GM12892 (cell line): ENCODE measurements at places on chromosomes 16 and 17.

DNA sequence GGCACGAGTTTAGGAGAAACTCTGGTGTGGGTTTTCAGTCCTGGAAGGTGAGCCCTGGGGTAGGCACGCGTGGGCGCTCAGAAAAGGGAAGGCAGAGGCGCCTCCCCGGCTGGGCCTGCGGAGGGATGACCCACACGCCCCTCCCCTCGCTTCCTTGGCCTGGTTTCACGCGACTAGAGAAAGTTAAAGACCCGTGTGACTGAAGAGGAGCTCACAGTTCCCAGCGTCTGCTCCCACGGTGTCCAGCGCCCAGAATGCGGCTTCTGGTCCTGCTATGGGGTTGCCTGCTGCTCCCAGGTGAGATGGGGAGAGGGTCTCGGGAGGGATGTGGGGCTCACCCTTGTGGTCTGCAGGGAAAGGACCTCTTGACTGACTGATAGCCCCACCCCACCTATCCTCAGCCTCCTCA is at the start of gene CD300LG:
Gene CD300LG (plus strand): TSS at position 214 of the 409 bp plus-strand sequence. CDS start 41 bp downstream, at position 255.
- DNase-seq = no peak

DNA sequence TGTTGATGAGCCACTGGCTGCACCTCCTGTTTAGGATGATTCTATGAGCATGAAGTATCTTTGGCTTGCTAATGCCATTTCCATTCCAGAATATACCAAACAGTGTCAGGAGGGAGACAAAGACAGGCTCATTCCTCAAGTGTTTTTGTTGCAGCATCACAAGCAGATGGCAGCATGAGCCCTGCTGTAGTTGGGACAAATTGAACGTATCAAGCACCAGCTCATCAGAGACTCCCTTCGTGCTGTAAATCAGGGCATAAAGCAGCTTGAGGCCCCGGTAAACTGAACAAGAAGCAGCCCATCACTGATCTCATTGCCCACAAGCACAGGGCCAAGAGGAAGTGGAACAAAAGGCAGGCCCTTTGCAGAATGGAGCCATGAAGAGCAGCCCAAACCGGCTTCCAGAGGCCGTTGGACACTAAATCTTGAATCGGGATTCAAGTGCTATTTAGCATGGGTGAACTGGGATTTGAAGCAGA is 45.9 kb upstream of the HS3ST3A1 start:
- DNase-seq = no peak

DNA sequence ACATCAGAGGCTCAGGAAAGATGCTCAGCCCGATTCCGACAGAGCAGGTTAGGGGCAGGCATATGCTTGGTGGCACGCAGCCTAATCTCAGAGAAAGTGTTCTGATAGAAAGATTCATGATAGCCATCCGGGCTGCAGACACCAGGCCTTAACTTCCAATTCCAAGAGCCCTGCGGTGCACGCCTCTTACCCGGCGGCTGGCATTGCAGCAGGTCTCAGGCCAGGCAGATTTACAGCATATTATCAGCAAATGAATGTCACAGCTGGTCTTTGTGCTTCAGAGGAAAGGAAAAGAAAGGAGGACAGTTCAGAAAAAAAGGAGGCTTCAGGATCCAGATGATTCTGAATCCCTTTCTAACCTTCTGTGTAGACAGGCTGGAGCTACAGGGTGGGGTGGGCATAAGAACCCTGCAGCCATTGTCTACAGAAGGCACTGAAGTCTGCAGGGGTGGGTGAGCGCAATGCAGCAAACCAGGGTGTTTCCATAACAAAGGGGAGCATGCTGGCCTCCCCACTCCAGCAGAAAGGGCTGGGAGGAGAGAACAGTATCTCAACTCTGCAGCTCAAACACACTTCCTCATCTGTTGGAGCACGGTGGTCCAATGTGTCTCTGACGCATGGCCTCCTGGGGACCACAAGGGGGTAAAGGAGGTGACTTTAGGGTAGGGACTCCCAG is 277.4 kb upstream of the XYLT1 start:
- DNase-seq = no peak

GRCh38 chr16:86122681-86123342 is 223.8 kb downstream of the IRF8 start:
- no peak for DNase-seq

- no peak for DNase-seq
Observed at GRCh38 chr16:4160658-4161430, 44.6 kb upstream of the ADCY9 start.

DNA sequence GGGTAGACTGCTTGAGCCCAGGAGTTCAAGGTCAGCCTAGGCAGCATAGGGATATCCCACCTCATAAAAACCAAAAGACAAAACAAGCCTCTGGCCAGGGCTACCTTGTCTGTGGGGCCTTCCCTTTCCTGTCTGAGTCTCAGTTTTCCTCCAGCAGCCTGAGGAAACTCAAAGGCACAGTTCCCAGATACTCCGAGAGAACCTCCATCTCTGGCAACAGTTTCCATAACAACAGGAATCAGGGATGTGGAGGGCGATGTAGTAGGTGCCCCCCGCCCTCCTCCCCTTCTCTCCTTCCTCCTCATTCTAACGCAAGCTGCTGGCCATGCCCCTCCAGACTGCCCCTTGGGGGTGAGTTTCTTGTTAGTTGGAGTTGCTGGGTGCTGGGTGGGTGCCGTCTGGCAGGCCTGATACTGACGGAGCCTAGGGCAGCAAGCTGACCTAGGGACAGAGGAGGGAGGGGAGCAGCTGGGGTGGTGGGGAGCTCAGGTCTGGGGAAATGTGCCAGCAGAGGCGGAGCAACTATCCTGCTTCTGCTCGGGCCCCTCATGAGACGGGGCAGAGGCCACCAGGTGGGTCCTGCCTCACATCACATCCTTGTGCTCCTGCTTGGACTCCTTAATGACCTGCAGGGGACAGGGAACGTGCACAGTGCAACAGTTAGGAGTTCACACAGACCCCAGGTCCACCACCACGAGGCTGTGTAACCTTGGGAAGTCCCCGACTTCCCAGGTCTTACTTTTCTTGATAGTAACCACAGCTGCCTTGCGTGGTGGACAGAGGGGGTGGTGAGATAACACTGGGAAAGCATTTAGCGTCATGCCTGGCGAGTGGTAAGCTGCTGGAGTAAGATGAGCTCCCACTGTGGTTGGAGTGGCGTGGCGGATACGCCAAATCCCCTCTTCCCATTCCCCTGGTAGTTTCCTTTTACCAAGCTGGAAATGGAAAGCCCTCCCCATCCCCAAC is 7.8 kb upstream of the EFTUD2 start:
- DNase-seq = no peak

- DNase-seq = no peak
Observed at GRCh38 chr16:54453871-54454270, 167.3 kb upstream of the IRX3 start.

DNA sequence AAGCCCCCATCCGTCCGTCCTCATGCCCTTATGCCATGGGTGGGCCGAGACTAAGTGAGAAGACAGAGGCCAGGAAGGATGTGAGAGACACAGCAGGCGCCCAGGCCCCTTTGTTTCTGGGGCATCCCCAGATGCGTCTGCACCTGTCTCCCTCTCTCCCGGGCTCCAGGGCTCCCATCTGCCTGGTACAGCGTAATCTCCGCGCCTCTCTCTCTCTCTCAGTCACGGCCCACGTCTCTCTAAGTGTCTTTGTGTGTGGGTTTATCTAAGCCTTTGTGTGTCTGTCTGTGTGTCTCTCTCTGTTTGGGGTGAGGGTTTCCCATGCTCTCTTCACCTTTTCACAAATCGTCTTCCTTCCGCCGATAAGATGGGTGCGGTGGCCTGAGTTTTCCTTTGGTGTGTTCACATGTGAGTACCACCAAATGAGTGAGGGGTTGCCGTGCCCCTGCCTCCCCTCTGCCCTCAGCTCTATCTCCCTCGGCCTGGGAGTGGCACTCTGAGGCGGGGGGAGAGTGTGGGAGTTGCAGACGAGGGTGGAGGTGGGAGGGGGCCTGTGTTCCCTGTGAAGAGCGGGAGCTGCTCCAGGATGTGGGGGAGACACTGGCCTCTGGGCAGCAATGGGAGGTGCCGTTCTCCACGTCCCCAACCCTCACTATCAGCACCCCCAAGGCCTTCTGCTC is 25.8 kb upstream of the ABCC3 start:
- DNase-seq = no peak

GRCh38 chr17:68972119-68972704 is 17.0 kb upstream of the ABCA8 start:
- DNase-seq = no peak

GRCh38 chr17:82228278-82228841 is 482 bp upstream of the SLC16A3 start:
- DNase-seq = peak; percentile 84

DNA sequence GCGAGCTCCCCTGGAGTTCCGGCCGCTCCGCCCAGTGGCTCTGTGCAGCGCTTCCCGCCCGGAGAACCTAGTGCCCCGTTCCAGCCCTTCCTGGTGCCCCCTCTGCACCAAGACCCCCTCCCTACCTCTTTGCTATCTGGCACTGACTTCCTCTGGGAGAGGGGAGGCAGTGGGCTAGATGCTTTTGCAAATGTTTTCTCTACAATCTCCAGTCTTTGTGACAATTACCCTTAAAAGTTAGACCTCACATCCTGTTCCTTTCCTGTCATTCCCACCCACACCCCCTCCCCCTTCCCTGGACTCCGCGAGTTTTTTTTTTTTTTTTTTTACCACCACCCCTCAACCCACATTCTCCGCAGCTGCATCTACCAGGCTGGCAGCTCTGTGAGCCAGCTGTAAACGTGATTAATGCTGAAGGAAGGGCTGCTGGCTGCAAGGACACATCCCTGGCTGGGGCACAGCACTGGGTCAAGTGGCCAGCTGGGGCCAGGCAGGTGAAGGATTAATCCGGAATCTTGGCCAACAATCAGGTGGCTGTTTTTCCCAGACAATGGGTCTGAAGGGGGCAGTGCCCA is 101.5 kb downstream of the MGAT5B start:
- DNase-seq = no peak

DNA sequence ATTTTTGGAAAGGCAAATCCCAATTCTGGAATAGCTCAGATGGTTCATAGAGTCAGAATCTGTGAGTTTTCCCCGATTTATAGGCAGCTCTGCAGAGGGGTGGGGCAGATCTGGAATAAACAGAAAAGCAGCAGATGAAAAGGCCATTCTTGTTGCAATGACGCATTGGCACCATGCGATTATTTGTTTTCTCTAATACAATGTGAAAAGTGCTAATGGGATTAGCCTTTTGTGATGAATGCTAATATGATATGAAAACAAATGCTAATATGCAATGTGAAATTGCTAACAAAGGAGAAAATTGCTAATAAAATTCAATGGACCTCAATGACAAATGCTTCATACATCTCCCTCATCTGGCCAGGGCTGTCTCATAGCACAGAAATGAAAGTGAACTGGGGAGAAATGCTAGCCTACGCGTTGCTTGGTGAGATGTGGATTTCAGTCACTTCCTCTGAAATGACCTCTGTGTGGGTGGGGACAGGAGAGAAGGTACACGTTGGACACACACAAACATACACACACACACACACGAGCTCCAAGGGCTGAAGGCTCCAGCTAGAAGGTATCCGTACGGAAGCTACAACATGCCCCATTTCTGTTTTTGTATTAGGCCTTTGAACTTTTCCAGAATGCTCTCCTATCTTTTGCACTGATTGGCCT is 394.5 kb downstream of the XYLT1 start:
- DNase-seq = no peak

DNA sequence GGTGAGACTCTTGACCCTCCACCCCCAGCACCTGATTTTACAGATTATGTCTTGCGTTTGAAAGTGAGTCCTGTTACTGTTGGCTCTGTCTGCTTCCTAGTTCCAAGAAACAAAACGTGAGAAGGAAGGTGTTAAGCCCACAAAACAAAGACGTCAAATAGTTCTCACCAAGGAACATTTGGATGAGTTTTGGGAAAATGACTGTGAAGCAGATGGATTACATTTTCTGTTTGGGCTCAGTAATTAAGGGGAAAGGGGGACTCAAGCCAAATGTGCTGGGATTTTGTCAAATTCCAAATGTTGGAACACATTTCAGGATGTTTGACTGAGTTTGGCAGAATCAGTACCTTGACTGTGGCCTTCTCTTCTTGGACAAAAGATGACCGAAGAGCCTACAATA is 71.2 kb downstream of the PCTP start:
- no peak for DNase-seq

GRCh38 chr17:77129568-77130301 is 11.0 kb upstream of the SEC14L1 start:
- no peak for DNase-seq

DNA sequence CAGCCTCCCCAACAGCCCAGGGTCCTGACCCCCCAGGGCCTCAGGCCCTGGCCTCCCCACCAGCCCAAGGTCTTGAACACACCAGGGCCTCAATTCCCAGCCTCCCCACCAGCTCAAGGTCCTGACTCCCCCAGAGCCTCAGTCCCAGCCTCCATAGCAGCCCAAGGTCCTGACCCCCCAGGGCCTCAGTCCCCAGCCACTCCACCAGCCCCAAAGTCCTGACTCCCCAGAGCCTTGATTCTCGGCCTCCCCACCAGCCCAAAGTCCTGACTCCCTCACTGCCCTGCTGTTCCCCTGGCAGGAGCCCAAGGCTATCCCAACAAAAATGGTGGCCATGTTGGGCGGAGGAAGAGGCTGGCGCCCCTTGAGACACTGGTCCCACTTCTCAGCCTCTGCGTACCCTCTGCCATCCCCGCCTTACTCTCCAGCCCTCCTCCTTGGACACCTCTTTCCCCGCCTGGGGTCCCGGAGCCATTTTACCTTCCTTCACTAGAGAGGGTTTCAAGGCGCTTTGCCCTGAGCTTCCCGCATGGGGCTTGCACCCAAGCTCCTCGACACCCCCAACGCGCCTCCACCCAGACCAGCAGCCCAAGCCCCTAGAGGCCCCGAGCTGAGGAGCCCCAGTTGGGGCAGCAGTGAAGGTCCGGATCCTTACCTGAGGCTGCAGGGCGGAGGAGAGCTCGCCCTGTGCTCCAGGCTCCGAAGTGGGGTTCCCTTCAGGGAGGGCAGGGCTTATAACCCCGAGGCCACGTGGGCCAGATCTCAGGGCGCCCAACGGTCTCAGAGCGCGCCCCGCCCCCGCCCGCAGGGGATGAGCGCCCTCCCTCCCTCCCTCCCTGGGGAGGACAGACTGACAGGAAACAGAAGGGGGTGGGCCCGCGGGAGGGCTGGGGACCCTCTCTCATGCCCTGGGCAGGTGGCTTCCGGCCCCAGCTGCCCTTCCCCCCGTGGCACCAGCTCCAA is 3.5 kb upstream of the TSPOAP1 start:
- peak; percentile 72 for DNase-seq

GRCh38 chr16:56303066-56303715 is 111.9 kb downstream of the GNAO1 start:
- no peak for DNase-seq

- DNase-seq = no peak
Observed at GRCh38 chr17:40884708-40885512, at the start of gene KRT20. Gene KRT20 (minus strand): TSS chr17:40885242. CDS start chr17:40885185, 57 bp downstream.

DNA sequence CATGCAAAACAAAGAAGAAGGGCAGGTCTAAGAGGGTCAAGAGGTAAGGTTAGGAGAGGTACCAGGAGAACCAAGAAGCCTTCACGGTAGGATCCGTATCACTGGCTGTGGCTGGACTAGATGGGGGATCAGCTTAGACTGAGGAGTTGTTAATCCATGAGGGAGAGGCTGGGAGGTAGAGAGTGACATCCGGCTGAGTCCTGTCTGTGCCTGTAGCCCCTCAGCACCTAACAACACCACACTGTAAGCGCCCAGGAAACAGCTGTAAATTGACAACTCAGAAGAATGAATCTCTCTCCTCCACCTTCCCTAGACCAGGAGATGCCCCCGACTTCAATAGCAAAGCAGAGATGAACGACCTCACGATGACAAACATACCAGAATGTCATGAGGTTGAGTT is 199.4 kb upstream of the RPL38 start:
- no peak for DNase-seq

- DNase-seq = no peak
Observed at GRCh38 chr16:27424772-27425498, 23.0 kb downstream of the IL21R start.

- no peak for DNase-seq
Observed at GRCh38 chr17:43671031-43671692, 9.4 kb upstream of the MEOX1 start.
